ENCODE measurements at places on chromosomes 6 and 20.

DNA sequence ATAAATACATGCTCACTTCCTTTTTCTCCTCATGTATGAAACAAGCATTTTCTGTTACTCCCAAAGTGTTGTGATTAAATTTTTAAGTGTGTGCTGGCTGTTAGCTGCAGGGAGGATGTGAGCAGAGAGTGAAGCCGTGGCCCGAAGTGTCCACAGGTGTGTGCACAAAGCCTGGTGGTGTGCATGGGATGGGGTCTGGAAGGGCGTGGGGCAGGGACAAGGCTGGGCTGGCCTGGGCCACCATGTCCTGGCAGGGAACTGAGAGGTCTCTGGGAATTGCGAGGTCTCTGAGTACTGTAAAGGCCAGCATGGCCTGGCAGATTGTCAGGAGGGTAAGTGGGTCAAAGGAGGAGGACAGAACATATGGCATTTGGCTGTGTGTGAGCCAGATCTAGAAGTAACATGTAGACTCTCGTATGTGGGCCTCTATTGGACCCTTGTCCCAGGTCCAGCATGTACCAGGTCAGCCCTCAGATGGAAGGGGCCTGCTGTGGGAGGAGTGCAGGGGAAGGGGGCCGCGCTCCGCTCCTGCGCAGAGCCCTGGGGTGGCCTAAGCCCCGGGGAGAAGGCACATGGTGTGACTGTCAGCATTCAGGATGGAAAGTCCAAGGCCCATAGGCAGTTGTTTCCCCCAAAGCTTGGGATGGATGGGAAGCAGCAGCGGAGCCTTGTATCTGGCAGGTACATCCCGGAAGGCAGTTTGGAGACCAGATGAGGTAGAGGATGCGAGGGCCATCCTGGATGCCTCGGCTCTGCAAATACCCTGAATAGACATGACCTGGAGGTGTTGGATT, 45.1 kb upstream of the PHACTR3 start:
- DNase-seq: no peak

DNA sequence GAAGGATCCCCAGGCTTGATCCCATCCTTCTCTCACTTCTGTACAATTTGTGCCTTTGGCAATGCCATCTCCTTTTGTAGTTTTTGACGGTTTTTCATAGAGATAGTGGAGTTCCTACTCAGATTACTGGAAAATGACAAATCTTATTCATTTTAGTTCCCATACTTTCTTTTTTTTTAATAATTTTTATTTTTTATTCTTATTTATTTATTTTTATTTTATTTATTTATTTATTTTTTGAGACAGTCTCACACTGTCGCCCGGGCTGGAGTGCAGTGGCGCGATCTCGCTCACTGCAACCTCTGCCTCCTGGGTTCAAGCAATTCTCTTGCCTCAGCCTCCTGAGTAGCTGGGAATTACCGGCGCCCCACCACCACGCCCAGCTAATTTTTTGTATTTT, 4.3 kb upstream of the GABBR1 start:
- no peak for DNase-seq

DNA sequence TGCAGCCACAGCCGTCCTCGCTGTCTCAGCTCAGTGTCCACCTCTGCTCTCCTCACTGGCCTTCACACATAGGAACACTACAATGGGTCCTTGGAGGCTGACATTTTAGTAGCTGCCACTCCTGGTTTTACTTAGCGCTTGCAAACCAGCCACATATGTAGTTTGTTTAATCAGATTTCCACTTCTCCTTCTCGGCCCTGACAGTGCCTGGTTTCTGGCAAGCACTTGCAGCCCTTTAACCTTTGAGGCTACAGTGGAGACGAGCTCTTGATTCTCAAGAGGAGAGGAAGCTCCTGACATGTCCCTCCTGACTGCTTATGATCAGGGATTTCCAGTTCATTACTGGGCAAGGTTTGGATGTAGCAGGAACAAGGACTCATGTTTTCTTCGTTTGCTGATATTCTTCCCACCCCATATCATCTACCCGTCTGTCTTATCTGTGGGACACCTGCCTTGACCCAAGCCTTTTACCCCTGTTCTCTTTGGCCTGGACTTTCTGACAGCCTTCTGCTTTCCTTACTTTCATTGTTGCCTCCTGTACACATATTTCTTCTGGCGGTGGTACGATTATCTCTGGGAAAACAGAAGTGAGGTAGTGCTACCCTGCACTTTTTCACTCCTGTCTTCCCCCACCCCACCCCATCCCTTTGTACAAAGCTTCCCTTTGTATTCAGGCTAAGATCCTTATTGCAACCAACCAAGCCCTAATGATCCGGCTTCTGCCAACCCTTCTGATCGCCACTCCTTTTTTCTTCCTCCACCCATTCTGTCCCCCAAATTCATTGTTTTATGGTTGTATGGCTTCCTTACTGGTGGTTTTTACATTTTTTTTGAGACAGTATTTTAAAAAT, 31.2 kb downstream of the CEP43 start:
- DNase-seq: no peak

DNA sequence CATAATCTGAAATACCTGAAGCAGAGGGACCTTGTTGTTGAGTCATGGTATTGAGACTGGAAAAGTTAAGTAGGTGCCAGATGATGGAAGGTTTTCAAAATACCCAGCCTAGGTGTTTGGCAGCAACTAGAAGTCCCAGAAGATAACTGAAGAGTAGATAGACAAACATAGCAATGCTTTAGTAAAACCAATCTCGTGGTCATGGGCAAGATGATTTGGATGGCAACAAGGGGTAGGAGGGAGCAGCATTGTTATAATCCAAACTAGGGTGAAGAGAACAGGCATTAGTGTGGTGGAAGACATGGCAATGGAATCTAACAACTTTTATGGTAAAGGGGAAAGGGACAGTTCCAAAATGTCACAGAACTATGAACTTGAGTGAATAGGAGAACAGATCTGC, 2.3 kb downstream of the FILIP1 start:
- DNase-seq: no peak

- peak; percentile 21 for DNase-seq
Observed at GRCh38 chr6:166307082-166308032, 835 bp downstream of the PRR18 start.

DNA sequence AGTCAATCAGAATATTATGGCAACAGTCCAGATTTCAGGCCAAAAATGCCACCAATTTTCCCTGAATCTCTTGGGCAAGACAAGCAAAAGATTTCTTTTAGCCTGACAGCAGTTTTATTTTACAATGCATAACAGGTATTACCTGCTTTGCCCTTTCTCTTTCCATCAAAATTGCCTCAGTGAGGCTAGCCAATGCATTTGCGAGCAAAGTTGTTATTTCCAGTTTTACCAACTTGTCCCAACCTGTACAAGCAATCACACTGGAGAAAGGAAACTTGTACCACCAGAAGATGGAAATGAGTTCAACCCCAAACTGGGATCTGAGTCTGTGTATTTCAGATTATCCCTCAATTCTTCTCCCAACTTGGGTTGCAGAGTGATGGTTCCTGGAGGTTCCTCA, 279.9 kb upstream of the CDYL start:
- no peak for DNase-seq

DNA sequence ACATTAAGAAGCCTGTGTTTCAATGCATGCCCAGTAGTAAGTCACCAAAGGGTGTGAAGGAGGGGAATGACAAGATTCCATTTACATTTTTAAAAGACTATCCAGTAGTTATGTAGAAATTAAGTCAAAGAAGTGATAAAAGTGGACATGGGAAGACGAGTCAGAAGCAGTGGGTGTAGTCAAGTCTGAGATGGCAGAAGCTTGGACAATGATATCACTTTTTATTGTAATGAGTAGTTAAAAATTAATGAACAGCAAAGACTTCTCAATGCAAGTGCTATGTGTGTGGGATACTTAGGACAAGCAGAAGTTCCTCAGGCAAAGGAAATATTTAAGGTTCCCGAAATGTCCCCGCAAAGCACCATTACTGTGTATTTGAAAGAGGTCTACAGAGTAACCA, 156.0 kb downstream of the DST start:
- DNase-seq: no peak

DNA sequence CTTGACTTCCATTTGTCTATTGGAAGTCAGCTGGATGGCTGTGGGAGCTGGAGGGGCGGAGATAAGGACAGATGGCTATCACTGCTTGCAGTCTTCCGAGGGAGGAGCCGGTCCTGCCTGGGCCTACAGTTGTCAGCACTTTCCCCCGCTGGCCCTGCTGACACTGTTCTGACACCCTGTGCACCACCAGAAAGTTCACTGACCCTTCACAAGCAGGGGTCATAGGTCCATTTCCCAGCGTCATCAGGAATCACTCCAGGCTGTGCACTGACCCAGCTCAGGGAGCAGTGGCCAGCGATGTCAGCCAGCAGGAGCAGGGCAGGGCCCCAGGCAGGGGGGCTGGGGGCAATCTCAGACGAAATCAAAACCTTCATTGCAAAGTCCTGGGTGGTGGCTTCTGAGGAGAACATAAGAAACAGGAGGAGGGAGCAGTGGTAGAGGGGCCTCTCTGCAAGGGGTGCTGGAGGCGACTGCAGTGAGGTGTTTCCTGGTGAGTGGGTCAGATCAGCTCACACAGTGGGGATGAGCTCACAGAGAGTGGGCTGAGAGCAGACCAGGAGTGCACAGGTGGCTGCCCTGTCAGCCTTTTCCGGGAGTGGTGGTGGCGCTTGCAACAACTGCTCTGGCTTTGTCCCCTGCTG, 26.5 kb upstream of the PLEKHG1 start:
- no peak for DNase-seq

DNA sequence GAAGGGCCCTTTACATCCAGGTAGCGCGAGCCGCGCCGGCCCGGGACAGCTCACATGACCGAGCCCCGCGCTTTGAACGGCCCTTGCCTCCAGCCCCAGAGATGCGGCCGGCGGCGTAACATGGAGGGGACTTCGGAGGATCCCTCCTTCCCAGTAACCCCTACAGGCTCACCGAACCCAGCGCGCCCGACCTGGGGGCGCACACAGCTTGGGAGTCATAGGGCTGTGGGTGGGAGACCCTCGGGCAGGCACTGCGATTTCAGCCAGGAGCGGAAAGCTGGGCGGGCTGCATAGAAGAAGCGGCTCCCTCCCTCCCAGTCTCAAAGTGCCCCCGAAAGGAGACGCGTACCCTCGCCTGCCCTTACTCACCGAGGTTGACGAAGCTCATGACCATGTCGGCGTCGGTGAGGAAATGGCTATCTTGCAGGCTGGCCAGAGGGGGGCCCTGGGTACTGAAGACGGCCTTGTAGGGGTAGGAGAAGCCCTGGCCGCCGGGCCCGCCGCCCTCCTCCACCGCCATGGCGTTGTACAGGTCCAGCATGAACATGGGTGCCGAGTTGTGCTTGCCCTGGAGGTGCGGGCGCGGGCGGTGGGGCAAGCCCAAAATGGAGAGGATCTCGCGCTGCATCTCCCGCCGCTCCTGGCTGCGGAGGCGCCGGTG, 975 bp downstream of the BMP7 start:
- no peak for DNase-seq
